ENCODE measurements at places on chromosomes 1 and 21.

GRCh38 chr1:60173006-60173405, 99.4 kb upstream of the C1orf87 start:
- no peak for DNase-seq

GRCh38 chr1:8481650-8482380, 163.9 kb downstream of the SLC45A1 start:
- DNase-seq = no peak

DNA sequence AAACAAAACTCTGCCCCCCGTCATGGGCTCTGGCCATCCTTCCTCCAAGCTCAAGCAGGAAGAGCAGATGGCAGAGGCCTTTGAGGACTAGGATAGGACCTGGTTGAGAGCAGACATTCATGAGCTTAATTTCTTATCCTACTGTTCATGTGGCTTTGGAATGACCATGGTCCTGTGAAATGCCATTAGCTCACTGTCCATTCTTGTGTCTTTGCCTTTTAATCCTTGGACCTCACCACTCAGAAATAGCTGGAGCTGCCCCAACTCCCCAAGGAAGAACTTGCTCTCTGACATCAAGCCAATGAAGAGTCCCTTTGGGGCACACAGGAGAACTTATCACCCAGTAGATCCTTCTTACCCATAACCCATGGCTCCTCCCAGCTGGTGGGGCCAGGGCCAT, 11.6 kb upstream of the FAM20B start:
- DNase-seq = no peak

- no peak for DNase-seq
Observed at GRCh38 chr21:34984356-34985058, 64.6 kb downstream of the RUNX1 start.

DNA sequence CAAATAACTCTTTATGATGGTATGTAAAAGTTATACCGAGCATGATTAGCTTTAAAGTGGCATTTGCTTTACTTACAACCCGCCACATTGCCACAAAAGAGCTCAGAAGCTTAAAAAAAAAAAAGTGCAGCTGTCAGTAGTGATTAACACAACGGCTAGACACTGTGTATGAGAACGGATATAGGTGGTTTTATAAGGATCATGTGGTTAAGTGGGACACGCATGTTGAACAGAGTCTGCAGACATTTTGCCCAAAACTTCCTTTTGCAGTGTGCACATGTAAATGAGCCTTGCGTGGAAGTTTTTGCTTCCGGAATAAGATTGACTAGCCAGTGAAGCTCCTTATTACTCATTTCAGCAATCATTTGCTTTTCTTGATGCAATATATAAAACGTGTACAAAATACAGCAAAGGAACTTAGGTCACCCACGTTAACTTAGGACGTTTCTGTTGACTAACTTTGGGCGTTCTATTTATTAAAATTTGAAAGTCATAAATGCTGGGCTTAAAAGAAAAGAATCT, 58.7 kb upstream of the RGS1 start:
- no peak for DNase-seq

- DNase-seq = no peak
Observed at GRCh38 chr1:207990876-207991582, 80.1 kb upstream of the CD34 start.

- DNase-seq = no peak
Observed at GRCh38 chr1:160863774-160864131, 1.1 kb upstream of the CD244 start.

DNA sequence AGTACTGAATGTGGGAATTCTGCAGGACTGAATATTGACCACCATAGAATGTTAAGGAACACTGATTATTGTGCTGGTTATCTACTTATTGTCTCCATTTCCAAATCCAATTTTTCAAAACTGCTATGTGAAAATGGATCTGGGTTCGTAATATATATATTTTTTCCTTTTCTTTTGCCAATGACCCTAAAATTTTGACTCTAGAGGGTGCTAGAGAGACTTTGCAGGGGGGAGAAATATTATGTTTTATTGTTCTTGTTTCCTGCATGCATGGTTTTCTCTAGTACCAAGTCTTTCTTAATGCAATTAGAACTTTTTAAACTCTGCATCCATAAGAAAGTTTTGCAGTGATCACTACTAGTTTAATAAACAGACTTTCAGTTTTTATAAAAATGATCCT, 1256.9 kb downstream of the BRINP3 start:
- no peak for DNase-seq

GRCh38 chr1:167627865-167628641, 2.0 kb upstream of the RCSD1 start:
- DNase-seq = no peak

GRCh38 chr1:100198596-100198995, 20.5 kb upstream of the LRRC39 start:
- no peak for DNase-seq

GRCh38 chr1:66336641-66336990, 197.3 kb upstream of the SGIP1 start:
- DNase-seq = no peak

GRCh38 chr1:182996816-182997215, 26.4 kb upstream of the LAMC1 start:
- DNase-seq = no peak

GRCh38 chr1:101451888-101452287, 215.1 kb downstream of the S1PR1 start:
- DNase-seq = no peak

DNA sequence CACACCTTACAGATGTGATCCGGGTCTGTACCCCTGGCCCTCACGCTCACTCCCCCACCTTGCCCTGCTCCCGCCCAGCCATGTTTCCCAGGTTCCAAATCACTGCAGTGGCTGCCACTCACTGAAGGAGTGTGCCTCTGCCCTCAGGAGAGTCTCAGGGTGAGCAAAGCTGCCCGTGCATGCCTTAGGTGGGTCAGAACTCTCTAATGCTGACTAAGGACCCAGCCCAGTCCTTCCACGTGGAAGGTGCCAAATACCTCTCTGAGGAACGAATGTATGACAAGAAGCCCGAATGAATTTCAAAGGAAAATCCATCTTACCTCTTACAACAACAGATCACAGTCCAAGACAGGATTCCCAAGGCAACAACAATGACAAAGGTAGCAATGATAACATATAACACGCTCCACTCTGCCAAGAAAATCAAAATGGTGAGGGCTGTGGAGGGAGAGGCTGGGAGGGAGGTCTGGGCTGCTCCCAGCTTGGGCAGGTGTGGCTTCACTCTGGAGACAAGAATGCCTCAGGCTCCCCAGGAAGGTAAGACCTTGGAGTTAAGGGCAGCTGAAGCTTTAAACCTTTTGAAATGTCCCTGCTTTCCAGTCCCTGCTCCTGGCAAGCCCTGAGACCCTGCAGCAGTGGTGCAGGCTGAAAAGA, 115.2 kb downstream of the KIAA0319L start:
- DNase-seq = no peak

DNA sequence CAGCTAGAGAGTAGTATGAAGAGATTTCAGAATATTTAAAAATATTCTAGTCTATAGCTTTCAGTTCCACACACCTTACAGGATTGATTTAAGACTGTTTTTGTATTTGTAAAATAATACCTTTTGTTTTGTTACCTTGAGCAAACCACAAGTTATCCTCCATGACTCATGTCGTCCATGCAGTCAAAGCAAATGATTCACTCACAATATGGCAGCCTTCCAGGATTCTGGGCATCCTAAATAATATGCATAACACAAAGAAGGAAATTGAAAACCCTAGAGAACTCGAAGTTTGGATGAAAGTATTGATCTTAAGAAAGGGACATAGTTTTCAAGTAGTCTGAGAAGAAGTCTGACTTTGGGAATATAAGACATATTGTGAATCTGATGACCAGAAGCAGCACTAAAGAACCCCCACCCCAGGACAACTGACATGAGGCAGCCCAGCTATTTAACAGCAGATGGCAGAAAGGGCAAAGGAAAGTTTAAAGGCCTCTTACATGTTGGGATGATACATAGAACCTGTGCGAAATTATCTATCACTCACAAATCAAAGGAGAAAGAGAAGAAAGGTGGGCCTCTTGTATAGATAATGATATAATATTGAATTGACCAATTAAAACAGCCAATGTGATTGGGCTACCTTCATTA, 857.9 kb downstream of the BRINP3 start:
- DNase-seq = no peak

DNA sequence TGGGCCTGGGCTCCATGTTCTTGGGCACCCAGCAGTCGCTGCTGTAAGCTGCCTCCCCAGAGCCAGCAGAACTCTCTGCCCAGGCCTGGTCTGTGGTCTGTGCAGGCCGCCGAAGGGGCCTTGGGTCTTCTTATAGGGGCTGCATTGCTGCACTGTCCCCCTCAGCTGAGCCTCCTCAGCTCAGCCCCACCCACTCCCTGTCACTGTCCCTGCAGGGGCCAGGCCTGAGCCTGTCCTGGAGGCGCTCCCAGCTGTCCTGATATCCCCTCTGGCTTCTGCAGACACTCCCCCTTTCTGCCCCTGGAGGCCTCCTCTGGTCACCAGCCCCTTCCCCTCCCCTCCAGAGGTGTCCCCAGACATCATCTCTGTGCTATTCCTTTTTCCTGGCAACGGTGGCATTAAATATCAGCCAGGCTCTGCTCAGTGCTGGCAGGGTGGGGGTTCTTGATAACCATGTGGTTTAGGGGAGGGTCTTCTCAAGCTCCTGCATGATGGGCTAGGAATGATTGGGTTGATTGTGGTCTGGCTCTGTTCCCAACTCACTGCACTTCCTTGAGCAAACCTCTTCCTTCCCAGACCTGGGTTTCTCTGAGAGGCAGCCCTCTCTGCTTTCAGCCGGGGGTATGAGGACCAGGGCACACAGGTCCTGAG, 3.7 kb upstream of the FOXO6 start:
- no peak for DNase-seq

- no peak for DNase-seq
Observed at GRCh38 chr1:66570196-66570595, 36.2 kb downstream of the SGIP1 start.
